ENCODE measurements at places on chromosomes 11 and 22.

DNA sequence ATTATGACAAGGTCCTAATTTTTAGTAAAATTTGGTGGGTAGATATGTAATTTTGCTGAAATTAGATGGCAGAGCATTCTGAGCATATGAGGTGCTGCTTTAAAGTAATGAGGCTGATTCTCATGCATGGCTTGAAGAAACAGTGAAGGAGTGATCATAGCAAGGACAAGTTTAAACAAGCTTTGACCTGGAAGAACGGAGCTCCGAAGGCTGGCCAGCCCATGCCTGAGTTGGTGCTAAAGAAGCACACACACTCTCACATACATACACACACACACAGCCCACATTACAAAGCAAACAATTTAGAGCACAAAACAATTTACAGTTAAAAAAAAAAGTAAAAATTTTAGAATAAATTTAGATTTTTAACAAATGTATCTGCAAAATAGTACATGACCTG, 150.7 kb downstream of the DCDC1 start:
- DNase-seq = no peak

GRCh38 chr22:46121079-46121478, 29.2 kb upstream of the PPARA start:
- no peak for DNase-seq

DNA sequence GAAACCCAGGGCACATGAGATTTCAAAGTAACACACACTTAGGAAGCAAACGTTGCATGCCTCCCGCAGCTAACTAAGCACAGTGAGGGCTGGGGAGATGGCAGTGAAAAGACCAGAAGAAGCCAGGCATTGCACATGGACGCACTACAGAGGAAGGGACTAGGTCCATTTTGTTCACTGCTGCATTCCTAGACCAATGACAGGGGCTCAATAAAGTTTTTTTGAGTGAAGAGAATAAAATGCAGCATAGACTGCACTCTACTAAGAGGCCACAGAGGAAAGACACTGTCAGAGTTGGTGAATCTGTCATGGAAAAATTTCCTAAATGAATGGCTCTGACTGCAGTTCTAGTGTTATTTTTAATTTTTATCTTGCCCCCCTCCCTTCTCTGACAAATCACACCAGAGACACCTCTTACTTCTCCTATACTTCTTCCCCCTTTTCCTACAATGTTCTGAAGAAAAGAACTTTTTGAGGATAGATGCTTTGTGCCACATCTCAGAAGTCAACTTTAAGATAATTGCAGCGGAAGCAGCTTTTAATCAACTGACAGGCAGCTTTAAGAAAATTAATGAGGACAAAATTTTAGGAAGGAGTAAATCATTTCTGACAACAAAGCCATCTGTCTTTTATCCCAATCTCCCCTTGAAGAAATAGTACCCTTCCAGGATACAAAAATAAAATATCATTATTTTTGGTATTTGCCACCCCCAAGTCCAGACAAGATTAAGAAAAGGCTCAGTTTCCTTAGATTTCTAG, 34.8 kb upstream of the CHRM4 start:
- DNase-seq = no peak

GRCh38 chr11:57800444-57801182, 39.0 kb downstream of the CTNND1 start:
- no peak for DNase-seq

GRCh38 chr11:13883042-13883441, 79.5 kb upstream of the SPON1 start:
- DNase-seq = no peak

DNA sequence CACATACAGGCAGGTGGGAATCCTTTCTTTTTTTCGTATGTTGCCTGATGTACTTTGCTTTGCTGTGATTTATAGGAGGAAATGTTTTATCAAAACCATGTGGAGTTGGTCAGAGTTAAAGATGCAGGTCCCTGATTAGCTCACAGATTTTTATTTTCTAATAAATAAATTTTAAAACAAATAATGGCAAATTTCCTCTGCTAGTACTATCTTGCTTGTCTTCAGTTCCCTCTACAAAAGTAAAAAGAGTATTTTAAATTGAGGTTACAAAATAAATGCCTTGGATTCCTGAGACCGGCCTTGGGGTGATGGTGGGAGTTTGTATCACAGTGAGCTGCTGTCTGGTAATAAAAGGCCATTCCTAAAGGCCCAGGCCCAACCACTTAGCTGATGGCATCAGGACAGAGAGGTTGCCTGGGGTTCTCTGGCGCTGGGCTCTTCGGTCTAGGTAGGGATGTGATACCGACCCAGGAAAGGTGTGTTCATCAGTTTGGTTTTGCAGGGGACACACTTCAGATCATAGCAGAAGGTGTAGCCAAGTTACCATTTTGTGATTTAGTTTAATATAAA, 129.0 kb downstream of the TBC1D22A start:
- DNase-seq = no peak

DNA sequence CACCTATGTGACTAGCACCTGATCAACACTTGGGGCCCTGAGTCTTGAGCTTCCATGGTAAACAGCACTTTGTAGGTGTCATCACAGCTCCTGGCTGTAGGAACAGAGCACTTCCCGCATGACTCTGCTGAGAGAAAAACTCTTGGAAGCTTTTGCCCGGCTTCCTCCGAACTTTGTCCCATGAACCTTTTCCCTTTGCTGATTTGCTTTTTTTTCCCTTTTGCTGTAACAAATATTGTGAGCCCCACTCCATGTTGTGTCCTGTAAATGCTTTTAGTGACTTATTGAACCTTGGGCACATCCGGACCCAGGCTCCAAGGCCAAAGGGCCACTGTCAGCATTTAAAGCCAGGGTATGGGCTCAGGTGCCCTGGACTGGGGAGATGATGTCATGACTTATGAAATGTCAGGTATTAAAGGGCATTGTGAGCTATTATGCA, 391.1 kb downstream of the TENM4 start:
- DNase-seq = no peak

GRCh38 chr11:124415356-124415923, 9.2 kb downstream of the OR8B4 start:
- no peak for DNase-seq

DNA sequence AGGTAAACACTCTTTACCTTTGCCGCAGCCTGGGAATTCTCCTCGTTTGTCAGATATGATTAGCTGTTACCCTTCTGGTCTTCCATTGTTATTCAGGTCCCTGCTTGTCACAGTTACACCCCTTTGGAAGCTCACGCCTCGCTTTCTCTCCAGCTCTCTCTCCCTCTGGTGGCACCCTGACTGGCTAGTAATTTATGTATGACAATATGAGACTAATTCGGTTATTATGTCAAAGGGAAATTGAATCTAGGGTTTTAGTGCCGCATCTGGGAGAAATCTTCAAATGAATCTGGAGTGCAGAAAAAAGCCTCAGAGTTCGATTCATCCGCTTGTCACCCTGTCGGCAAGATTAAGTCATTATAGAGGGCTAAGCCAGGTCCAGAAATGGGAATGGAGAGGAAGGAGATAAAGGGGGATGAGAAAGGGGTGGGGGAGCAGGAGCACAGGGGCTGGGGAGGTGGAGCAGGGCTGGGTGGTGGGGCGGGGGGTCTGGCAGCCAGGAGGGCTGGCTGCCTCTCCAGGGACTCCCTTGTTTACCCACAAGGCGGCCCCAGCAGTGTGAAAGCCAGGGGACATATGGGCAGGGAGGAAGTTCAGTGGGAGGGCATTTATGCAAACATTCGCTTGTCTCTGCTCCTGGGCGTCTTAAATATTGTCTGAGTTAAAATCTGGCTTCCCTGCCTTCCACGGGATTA, 179.0 kb upstream of the NECTIN1 start:
- no peak for DNase-seq

DNA sequence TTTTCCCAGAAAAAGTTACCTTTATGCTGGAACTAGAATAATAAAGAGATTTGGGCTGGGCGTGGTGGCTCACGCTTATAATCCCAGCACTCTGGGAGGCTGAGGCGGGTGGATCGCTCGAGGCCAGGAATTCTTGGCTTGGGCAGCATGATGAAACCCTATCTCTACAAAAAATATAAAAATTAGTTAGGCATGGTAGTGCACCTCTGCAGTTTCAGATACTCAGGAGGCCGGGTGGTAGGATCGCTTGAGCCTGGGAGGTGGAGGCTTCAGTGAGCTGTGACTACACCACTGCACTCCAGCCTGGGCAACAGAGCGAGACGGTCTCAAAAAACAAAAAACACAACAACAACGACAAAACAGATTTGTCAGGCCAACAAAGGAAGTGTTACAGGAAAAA, 119.3 kb upstream of the OR9Q1 start:
- DNase-seq = no peak

GRCh38 chr11:80082406-80082805, 641.6 kb upstream of the TENM4 start:
- no peak for DNase-seq

DNA sequence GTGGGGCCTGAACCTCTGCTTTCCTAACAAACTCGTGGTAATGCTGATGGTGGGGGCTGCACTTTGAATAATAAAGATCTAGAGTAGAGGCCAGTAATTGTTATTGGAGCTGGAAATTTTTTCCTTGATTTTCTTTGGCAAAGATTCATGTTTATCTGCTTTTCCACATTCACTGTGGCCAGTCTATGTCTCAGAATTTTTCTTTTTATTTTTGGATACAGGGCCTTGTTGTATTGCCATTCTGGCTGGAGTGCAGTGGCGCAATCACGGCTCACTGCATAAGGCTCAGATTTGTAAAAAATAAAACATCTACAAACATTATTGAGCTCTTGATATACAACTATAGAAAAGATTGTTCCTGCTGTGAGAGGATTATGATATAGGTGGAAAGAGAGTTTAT, 1.6 kb downstream of the TMEM135 start:
- DNase-seq = no peak

DNA sequence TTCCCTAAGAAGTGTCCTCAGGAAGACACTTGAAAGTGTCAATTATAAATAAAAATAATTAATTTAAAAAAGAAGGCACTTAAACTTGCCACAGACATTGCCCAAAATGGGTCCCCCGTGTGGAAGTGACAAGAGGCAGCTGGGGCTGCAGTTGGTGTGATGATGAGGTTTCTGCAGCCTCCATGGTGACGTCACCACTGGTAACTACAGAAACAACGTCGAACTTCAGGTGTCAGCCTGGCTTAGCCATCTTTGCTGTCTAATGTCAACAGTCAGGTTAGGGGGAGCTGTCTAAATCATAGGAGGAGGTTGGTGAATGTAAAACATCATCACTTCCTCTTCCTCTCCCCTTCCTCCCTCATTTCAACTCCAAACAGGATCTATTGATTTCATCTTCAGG, 328.6 kb downstream of the MN1 start:
- DNase-seq = no peak

DNA sequence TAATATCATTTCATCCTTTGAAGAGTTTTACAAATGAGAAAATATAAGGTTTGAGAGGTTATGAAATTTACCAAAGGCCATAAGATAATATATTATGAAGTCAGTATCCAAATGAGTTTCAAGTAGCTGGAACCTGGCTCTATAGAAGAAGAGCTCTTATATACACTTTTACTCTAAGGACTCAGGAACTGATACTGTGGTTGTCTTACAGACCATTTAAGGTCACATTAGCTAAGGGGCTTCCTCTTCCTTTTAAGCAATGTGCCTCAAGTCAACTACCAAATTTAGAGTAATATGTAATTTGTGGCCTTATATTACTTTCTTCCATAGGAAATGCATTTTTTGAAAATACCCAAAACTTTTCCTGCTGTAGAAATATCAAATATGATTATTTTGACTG, 369.3 kb downstream of the DLG2 start:
- DNase-seq = no peak

DNA sequence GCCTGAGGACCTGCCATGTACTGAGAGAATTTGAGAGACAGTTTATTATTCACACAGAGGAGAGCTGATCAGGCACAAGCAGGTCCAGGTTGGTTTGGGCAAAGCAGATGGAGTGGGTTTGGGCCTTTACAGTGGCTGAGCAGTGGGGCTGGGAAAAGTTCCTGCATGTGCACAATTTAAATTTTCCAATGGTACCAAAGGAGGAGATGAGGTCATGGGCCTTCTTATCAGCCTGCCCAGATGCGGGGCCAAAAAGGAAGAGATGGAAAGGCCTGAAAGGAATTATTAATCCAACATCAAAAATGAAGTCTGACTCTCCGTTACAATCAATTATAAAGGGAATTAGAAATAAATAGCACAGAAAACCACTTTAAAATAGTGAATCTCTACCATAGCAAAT, 367.6 kb downstream of the TMEM135 start:
- no peak for DNase-seq

DNA sequence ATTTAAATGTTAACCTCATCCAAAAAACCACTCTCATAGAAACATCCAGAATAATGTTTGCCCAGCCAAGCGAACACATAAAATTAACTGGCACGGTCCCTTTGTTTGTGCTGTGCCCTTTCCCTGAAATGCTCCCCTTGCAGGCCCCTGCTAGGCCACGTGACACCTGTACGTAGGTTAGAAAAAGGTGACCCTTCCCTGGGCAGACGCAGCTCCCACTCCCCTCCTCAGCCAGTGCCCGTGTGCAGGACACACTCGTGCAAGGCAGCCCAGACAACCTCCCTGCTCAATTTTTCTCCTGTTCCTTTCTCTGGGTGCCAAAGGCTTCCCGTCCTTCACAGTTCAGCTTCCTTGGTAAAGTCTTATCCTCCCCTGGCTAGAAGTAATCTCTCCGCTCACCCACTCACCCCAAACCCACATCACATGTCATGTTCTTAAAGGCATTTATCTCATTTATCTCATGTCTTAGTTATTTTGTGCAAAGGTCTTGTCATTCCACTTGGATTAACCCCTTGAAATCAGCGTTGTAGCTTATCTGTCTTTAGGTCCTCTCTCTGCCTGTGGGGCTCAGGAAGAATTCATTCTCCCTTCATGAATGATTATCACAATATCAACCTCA, 20.7 kb downstream of the FAM83F start:
- no peak for DNase-seq

GRCh38 chr11:7890417-7891172, 40.5 kb downstream of the OR10A6 start:
- DNase-seq = no peak

DNA sequence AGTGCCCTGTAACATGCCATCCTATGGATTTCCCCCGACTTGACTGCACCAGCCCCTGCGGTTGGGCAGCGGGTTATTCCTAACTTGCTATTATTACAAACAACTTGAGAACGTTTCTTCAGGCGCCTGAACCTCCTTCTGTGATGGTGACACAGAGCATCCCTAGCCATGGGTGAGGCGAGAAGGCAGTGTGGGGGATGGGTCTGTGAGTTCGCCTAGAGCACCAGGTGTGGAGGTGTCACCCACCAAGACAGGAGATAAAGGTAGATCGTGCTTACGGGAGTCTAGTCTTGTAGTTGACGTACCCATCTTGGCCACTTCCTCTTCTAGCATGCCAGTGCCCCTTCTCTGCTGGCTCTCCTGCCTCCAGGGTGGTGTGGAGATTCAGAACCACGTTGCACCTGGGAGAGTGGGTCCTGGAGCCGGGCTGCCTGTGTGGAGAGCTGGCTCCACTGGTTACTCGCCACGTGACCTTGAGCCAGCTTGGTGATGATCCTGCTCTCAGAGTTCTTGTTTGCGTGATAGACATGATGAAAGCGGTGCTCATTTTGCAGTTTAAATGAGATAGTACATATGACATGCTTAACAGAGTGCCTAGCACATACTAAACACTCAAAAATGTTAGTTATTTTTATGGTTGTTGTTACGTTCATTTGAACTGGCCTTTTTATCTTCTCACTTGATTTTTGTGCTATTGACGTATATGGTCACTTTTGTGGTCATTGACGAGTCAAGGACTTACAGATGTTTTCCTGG, 37.8 kb downstream of the TBC1D22A start:
- DNase-seq = no peak

Measured in stimulated activated CD4-positive, alpha-beta T cell treated with anti-CD3 and anti-CD28 coated beads, Interleukin-12 subunit alpha, Interleukin-12 subunit beta, amount 100 ng/mL, for 24 hours (primary cell).